ENCODE measurements at places on chromosomes 3 and 15. TPM values are rescaled to one million over a fixed set of nuclear protein-coding genes. Genes with fewer than 3 reads are reported as not detected.

APOD gene
- 355 TPM for total RNA-seq

ARF4 gene
- total RNA-seq, result 85.5 TPM

PPP1R2 gene
- total RNA-seq, result 67.6 TPM

ITGB5 gene
- total RNA-seq, result 146 TPM

CADPS gene
- total RNA-seq, result 1.0 TPM

HYKK gene
- 7.5 TPM for total RNA-seq

GPR149 gene
- total RNA-seq, result not detected

OR5H14 gene
- not detected for total RNA-seq

PRR23A gene
- total RNA-seq, result not detected

AGTR1 gene
- 16.3 TPM for total RNA-seq

TIMP4 gene
- 48.0 TPM for total RNA-seq

NAALADL2 gene
- total RNA-seq, result 10.7 TPM
